ENCODE measurements at places on chromosomes 2 and 18.

DNA sequence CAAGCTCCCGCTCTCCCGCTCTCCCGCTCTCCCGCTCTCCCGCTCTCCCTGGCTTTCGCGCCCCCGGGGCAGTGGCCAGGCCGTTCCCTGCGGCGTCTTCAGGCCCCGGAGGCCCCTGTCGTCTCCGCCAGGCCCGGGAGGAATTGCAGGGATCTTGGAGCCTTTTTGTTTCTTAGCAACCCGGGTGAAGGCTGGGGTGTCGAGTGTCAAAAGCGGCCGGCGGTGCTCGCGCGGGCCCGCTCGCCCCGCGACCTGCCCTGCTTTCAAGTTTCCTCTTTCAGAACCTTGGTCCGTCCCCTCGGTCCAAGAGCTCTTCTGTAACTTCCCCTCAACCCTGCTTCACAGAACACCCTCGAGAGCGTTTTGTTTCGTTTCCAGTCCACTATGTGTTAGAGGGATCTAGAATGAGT lies 1.4 kb downstream of the RNF138 start:
- DNase-seq = no peak

DNA sequence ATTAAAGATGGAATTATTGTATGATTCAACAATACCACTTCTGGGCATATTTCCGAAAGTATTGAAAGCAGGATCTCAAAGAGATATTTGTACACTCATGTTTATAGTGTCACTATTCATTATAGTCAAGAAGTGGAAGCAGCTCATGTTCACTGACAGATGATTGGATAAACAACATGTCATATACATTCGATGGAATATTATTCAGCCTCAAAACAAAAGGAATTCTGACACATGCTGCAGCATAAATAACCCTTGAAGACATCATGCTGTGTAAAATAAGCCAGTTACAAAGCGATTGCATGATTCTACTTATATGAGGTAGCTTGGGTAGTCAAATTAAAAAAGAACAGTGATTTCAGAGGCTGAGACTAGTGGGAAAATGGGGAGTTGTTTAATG lies 39.3 kb upstream of the PROKR1 start:
- DNase-seq = no peak

DNA sequence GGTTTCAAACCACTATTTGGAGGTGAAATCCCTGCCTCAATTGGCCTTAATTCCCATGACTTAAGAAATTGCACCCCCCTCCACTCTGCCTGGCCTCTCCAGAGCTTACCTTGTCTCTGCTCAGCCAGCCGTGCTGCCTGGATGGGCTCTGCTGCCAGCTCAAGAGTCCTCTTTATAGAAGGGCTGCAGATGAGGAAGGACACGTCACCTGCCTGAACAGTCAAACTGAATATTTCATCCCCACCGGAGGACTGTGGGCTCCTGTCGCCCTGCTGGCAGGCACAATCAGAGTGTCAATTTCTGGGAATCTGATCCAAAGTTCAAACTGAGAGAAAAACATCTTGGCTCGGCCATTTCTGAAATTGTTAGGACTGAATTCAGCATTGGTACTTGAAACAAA lies at the start of gene OTOS:
OTOS (minus strand) TSS at position 148 of the 400 bp plus-strand sequence. CDS start 332 bp downstream, outside the sequence.
- DNase-seq = no peak

- DNase-seq = no peak
Observed at GRCh38 chr2:101625387-101625786, 72.1 kb upstream of the MAP4K4 start.

GRCh38 chr18:60295674-60296073 lies 76.9 kb downstream of the MC4R start:
- DNase-seq = no peak

GRCh38 chr18:68548904-68549870 lies 165.7 kb downstream of the TMX3 start:
- DNase-seq = no peak

DNA sequence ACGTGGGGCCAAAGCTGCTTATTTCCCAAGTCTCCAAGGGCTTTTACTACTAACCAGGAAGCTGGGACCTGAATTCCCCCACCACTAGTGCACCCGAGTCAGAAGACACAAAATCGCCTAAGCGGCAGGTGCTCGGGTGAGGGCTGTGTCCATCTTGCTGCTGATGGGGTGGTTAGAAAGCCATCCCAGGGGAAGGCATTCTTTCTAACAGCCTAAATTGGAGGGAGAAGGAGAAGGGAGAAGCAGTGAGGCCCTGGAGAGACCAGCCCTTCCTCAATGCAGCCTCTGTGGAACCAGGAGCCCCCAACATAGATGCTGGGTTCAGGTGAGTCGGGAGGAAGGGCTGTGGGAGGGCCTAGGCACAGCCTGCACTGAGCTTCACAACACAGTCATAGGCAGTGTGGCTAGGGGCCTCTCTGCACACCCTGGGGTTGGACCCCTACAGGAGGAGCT lies 1.9 kb upstream of the PROM2 start:
- DNase-seq = no peak

- no peak for DNase-seq
Observed at GRCh38 chr2:219277703-219278654, 1.2 kb upstream of the DNAJB2 start.

DNA sequence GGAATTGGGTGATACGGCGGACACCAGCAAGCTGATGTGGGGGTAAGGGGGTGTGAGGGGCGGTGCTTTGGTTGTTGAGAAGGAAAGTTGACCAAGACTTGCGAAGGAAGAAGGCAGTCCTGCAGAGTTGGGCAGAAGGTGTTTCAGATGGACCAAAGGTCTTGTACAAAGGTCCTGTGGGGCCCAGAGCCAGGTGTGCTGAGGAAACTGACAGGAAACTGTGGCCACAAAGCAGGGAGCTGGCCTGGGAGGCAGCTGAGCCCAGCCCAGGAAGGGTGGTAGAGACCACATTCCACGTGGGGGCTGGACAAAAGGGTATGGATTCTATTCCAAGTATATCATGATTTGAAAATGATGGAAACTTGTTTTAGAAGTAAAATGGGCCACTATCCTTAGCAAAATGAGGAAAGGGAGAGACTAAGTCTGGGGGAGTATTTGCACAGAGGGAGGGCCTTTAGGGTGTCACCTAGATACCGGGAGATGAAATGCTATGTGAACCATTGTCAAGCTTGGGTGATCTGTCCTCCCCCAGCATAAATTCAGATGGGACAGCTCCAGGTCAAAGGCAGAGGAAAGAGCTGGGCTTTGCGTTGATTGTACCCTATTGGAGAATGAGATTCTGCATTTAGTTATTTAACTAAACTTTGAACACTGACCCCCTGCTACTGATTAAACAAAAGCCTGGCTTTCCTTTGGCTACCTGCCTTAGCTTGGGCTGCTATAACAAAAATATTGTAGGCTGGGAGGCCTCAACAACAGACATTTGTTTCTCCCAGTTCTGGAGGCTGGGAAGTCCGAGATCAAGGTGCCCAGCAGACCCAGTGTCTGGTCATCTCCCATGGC lies 4.3 kb upstream of the EDAR start:
- no peak for DNase-seq

GRCh38 chr18:49911427-49911826 lies 98.1 kb upstream of the ACAA2 start:
- DNase-seq = no peak

DNA sequence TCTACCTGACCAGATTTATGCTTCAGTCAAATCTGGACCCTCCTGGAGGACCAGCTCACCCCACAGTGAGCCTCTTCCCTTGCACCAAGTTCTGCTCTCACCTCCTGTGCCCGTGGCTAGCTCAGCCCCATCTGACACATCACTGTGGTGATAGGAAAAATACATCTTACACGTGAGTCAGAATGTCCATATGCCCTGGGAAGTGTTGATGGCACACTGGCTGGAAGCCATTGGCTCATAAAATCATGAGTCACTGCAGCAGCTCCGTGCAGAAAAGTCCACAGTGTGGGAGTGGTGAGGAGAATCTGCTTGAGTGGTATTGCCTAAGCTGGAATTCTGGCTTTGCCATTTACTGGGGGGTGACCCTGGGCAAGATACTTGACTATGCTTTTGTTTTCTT lies 42.6 kb upstream of the RAPGEF4 start:
- DNase-seq = no peak

- no peak for DNase-seq
Observed at GRCh38 chr2:241372361-241372992, 16.4 kb downstream of the FARP2 start.

DNA sequence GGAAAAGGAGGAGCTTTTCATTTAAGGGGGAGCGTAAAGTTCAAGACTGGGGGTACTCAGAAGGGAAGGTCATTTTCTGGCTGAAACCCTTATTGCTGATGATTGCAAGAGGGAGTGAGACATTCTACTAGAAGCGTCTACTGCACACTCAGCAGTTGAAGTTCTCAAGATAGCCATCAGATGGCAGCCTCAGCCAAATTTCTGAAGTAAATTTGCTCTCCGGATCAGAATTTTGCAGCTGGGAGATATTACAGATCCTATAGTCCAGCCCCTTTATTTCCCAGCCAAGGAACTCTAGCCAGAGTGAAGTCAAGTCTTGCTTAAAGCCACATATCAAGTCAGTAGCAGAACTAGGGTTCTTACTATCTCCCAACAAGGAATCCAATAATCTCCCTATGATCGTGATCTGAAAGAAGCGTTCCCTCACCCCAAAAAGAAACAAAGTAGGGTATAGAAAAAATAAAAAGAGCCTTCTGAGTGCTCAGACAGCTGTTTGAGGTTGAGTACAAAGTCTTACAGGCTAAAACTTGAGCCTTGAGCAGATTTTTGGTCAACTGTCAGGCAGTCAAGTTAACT lies 24.0 kb downstream of the RAX start:
- peak; percentile 18 for DNase-seq
